ENCODE measurements at places on chromosomes 5 and 9. TPM values are rescaled to one million over a fixed set of nuclear protein-coding genes. Genes with fewer than 3 reads are reported as not detected.

GRCh38 chr5:122846051-122846550 lies 688 bp downstream of the SNX24 start:
- no peak for DNase-seq

The GGTA1 gene
- 10.2 TPM for polyA plus RNA-seq

- no peak for DNase-seq
Measured at GRCh38 chr9:136020206-136020605, 59.0 kb upstream of the UBAC1 start.

DNA sequence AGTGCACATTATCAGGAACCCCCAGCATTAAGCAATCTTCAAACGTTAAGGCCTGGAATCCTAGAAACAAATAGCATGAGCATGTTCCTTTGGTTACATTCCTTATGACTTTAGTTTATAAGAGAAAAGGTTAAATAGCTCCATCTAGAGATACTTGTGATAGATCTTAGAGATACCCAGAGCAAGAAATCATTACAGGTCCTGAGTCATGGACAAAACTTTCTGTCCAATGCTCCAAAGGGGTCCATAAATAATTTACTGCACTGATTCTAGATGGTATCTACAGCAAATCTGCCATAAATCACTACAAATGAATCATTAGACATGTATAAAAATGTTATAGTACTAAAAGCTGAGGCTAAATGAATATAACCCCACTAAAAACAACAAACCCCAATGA lies 139.6 kb downstream of the HTR1A start:
- DNase-seq: no peak

DNA sequence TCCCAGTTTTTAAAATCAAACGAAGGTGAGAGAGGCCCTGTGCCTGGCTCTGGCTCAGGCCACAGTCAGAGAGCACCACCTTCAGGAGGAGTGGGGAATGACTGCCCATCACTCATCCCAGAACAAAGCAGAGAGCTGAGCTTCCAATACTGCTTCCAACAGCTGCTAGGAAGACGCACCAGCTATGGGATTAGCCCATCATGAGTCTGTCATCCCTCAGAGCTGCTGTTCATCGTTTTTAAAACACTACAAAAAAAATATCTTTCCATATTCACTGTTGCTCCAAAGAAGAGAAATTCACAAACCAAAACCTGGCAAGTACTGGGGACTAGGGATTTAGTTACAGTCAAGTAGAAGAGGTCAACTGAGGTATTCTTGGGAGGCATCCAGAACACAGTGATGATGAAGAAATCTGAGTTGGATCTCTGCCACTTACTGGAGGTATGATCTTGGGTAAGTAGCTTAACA lies 102.4 kb downstream of the CDK5RAP2 start:
- DNase-seq: peak; percentile 57

GRCh38 chr5:90434116-90434714 lies 24.7 kb upstream of the CETN3 start:
- DNase-seq: peak; percentile 20

The ZNF883 gene
- polyA plus RNA-seq: 3.7 TPM

The CER1 gene
- not detected for polyA plus RNA-seq

The MZB1 gene
- 0.53 TPM for polyA plus RNA-seq

GRCh38 chr9:137247135-137247915 lies 3.8 kb upstream of the STPG3 start:
- DNase-seq: no peak

DNA sequence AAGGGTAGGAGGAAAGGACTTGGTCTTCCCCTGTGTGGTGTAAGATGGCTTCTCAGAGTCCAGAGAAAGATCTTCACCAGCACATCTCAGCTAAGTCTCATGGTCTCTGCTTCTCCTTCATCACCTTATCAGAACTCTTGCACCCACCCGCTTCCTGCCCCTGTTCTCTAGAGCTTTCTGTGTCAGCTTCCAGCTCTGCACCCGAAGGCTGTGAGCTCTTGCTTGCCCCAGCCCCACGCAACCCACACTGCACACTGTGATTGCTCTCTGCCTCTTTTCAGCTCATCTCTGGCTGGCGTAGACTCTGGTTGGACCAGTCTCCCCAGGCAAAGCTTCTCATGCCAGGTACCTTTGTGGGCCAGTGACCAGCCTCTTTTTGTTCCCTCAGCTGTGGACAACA lies 93.2 kb upstream of the RAPGEF1 start:
- no peak for DNase-seq

GRCh38 chr5:112703866-112704820 lies 33.5 kb upstream of the APC start:
- no peak for DNase-seq

GRCh38 chr9:37812773-37813379 lies 12.3 kb downstream of the DCAF10 start:
- DNase-seq: no peak

GRCh38 chr9:130896233-130897014 lies at the start of gene QRFP:
Gene QRFP (minus strand): TSS chr9:130896812. CDS start chr9:130893838, 2,974 bp downstream.
- no peak for DNase-seq

DNA sequence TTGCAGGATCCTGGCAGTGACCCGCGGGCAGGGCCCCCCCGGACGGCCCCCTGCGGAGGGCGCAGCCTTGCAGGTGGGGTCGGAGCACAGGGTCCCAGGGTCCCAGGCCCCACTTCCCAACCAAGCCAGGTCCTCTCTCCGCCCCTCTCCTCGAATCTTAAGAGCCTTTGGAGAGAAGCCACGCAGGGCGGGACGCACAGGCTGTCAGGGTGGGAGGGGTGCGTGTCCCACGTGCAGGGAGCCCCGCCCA lies 18.4 kb upstream of the EGFL7 start:
- peak; percentile 80 for DNase-seq

The SPATA31E1 gene
- not detected for polyA plus RNA-seq

- DNase-seq: no peak
Measured at GRCh38 chr9:23766613-23767012, 59.4 kb downstream of the ELAVL2 start.

The GAS1 gene
- 63.8 TPM for polyA plus RNA-seq

- no peak for DNase-seq
Measured at GRCh38 chr5:163163858-163164257, 273.5 kb upstream of the CCNG1 start.

DNA sequence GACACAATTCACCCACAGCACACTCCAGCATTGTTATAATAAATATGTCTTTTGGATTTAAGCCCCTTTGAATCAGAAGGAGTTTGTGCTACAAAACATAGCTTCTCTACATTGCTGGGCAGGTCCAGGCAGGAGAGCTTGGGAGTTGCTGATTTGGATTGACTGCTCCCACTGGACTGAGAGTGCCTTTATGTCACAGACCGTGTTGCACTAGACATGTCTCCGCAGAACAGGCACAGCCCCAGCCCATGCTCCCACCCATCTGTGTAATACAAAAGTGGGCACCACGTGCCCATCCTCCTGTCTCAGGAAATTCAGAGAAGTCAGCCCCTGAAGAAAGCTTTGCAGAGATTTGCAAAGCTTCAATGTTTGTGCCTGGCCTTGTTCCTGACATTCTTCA lies 117.1 kb downstream of the MED10 start:
- DNase-seq: no peak

DNA sequence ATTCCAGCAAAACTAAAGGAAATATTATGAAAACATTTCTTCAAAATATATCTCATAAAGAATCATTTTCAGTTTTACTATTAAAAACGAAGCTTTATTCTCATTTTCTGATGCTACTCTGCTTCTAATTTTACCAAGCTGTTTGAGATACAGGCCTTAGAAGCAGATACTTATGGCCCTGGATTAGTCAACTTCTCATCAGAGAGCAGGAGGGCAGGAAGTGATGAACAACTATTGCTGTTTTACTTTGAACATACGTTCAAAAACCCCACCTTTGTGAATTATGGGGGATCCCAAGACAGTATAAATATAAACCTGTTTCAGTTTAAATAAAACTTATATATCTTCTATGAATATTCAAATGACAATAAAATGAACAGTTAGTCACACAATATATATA lies 16.0 kb downstream of the MPDZ start:
- DNase-seq: no peak

DNA sequence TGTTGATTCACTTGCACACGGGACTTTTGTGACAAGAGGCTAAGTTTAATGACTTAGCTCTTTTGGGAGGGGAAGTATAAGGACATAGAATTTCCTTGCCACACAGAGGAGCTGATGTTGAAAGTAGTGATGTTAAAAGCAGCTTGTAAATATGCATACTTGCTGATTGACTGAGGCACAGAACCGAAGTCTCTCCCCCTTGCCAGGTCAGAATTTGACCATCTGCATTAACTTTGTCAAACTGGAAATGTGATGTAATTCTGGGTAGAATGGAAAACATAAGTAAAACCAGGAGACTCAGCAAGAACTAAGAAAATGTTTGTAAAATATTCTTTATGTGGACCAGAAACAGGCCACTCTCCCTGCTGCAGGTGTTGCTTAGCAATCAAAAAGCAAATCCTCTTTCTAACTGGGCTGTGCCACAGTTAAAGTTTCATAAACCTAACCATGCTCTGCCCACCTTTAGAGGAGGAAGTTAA lies 284.2 kb downstream of the NR3C1 start:
- DNase-seq: no peak

GRCh38 chr5:58753446-58753845 lies 170.6 kb downstream of the RAB3C start:
- DNase-seq: no peak

GRCh38 chr9:134136118-134136995 lies 475 bp downstream of the WDR5 start:
- no peak for DNase-seq

The TICAM2 gene
- polyA plus RNA-seq: 5.0 TPM

DNA sequence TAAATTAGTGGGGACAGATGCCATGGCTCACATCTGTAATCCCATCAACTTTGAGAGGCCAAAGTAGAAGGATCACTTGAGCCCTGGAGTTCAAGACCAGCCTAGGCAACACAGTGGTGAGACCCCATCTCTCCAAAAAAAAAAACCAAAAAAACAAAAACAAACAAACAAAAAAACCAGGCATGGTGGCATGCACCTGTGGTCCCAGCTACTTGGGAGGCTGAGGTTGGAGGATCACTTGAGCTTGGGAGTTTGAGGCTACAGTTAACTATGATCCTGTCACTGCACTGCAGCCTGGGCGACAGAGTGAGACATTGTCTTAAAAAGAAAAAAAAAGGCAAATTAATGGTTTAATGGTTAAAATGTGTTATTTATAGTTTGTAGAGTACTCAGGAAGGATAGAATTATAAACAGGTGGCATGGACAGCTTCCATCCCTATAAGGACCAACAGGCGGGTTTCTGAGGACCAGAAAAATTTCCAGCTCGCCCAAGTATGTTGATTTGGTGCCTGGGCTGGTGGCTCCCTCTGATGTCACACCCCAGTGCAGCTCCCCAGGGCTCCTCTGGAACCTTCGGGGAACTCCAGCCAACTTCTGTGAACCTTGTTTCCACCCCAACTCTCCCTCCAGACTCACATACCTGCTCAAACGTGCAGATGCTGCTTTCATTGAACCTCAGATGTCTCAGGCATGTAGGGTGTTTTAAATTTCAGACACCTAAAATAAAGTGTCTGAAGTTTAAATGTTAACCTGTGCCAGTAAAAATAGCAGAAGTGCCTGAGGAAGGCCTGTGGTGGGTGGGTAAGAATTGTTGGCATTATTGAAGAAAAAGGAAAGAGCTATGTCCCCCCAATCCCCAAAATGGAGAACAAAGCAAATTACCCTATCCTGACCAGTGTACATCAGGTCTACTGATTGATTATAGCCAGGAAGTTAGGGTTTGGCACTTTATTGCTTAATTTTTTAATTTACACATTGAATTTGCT lies 69.0 kb downstream of the TRIO start:
- no peak for DNase-seq

- DNase-seq: no peak
Measured at GRCh38 chr5:58090704-58091103, 369.2 kb downstream of the PLK2 start.

DNA sequence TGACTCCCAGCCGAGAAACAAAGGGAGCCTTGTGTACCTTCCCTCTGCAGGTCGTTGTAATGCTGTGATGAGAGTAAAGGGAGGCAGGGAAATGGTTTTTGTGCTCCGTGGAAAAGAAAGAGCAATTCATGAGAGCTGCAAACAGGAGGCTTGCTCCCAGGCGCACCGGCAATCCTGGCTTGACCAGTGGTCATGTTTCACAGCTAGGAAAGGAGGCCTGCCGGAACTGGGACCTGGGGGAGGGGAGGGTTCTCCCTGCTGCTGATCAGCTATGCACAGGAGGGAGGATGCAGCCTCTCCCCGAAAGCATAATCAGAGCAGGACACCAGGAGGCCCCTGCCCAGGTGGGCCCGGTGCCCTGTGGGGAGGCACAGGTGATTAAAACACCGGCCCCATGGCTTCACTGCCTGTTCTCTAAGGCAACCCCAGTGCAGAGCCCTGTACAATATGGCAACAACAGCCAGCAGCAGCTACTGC lies 131.3 kb downstream of the ZDHHC21 start:
- no peak for DNase-seq

DNA sequence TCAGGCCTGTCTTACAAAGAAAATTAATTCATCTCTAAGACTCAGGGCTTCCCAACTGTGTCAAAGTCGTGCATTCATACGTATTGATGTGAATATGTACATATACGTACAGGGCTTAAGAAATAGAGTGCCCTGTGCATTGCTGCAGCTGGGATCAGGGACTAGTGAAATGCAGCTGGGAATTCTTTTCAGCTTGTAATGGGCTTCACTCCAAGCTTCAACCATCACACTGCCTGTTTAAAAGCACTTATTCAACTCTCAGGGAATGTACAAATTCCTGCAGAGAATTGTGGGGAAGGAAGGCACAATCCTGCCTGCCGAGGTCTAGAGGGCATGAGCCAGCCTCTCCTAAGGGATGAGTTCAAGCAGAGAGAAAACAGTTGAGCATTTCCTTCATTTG lies 59.6 kb upstream of the MAN2A1 start:
- DNase-seq: no peak

The SLC45A2 gene
- 0.65 TPM for polyA plus RNA-seq

- DNase-seq: no peak
Measured at GRCh38 chr5:72206994-72207393, 99.7 kb downstream of the MAP1B start.

DNA sequence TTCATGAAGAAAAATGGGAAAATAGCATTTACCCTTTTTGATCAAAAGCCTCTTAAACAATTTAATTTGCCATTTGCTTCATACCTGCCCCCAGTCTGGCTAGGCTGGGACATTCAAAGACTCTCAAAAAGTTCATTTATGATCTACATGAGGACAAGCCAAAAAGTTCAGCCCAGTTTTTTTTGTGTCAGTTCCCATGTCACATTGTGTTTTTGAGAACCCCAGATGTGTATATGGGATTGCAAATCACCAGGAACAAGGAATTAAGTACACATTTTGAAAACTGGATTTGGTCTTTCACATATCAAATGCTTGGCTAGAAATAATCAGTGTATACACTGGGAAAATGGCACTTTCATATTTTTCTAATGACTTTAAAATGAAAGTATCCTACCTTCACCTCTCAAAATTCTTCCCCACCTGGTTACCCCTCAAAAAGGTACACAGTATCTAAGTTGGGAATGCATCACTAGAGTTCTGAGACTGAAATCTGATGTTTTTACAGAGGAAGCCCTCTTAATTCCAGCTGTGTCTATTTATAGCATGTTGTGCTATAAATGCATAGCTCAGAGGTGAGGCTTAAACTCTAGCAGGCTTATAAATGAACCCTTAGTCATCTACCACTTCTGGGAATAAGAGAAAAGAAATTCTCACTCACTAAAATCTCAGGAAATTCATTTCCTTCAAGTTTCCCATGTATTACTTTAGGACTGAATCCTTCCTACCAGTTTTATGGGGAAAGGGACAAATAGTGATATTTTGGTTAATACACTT lies 9.3 kb downstream of the STOM start:
- DNase-seq: no peak

- no peak for DNase-seq
Measured at GRCh38 chr9:78777747-78778146, 480.8 kb downstream of the PSAT1 start.

- DNase-seq: no peak
Measured at GRCh38 chr9:6855860-6856259, 98.1 kb downstream of the KDM4C start.

- DNase-seq: no peak
Measured at GRCh38 chr9:109269081-109269480, 51.8 kb downstream of the EPB41L4B start.

Data from hindlimb muscle (tissue), 1 donor.